GM23338 (cell line): ENCODE measurements at places on chromosomes 2 and 18. TPM values are rescaled to one million over a fixed set of nuclear protein-coding genes. Genes with fewer than 3 reads are reported as not detected.
A peak's percentile ranks its signal among the peaks of the same experiment; 100 is the strongest.

ZNF385B gene
- 3.1 and 4.6 TPM in 2 replicates for polyA plus RNA-seq

STPG4 gene
- not detected in 2 replicates for polyA plus RNA-seq

OXER1 gene
- polyA plus RNA-seq: 1.2 and 1.5 TPM in 2 replicates

MROH2A gene
- polyA plus RNA-seq: not detected in 2 replicates

GRCh38 chr2:172415157-172415864 lies 12.1 kb upstream of the ITGA6 start:
- no peaks in the 10 kb centered on the region for H3K27me3 ChIP-seq
- no peaks in the 10 kb centered on the region for H3K4me1 ChIP-seq
- H3K4me3 ChIP-seq: no peak overlapping the region
- H3K36me3 ChIP-seq: no peaks in the 10 kb centered on the region
- H3K27ac ChIP-seq: no peak overlapping the region

GRCh38 chr2:44969936-44970335 lies 28.4 kb downstream of the SIX3 start:
- 0 out of 2 replicates have a peak, but pooled peaks cover 4% of the 10 kb centered on the region for H3K27me3 ChIP-seq
- no peaks in the 10 kb centered on the region for H3K36me3 ChIP-seq
- H3K27ac ChIP-seq: no peak overlapping the region

DNA sequence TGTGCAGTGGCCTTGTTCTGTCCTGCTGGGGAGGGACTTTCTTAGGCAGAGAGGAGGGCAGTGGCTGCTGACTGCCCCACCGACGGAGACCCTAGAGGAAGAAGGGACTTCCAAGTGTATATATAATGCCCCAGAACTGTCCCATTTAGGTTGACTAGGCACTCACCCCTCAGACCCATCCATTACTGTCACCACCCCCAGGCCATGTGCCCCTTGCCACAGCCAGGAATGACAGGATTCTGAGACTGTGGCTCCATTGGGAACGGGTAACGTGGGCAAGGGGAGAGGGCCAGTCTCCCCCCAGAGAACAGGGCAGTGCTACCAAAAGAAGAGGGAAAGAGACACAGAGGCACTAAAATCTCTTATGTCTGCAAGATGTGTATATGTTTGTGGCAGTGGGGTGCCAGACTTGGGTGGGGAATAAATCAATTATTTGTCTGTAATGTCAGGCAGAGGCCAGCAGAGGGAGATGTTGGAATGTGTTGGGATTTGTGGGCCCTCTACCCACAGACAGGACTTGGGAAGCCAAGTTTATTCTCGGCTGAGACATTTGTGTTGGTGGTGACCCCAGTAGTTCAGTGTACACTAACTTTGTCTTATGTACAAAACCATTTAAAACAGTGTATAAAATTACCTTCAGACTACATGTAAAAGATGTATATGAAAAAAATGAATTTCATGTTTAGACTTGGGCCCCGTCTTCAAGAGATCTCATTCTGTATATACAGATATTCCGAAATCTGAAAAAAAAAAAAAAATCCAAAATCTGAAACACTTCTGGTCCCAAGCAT lies 24.0 kb upstream of the TMEM37 start:
- H3K27me3 ChIP-seq: no peaks in the 10 kb centered on the region
- no peaks in the 10 kb centered on the region for H3K36me3 ChIP-seq
- H3K27ac ChIP-seq: no peak overlapping the region
- no peaks in the 10 kb centered on the region for H3K4me1 ChIP-seq

KRCC1 gene
- polyA plus RNA-seq: 12.5 and 12.8 TPM in 2 replicates

CYP27C1 gene
- 1.1 and 1.8 TPM in 2 replicates for polyA plus RNA-seq

- no peak overlapping the region for H3K4me3 ChIP-seq
- no peaks in the 10 kb centered on the region for H3K27me3 ChIP-seq
- H3K4me1 ChIP-seq: no peaks in the 10 kb centered on the region
- H3K36me3 ChIP-seq: no peaks in the 10 kb centered on the region; the same call in 1 of the 2 replicates
- no peak for DNase-seq
- 0 out of 2 replicates have a peak overlapping the region, but pooled peaks have one; percentile 16 for H3K27ac ChIP-seq
These were observed 32.1 kb downstream of the CLASP1 start for GRCh38 chr2:121617042-121617599.

CYB5A gene
- polyA plus RNA-seq: 274 and 283 TPM in 2 replicates

ADCYAP1 gene
- 0.09 TPM in 1 of 2 replicates, not detected in the other for polyA plus RNA-seq

DNA sequence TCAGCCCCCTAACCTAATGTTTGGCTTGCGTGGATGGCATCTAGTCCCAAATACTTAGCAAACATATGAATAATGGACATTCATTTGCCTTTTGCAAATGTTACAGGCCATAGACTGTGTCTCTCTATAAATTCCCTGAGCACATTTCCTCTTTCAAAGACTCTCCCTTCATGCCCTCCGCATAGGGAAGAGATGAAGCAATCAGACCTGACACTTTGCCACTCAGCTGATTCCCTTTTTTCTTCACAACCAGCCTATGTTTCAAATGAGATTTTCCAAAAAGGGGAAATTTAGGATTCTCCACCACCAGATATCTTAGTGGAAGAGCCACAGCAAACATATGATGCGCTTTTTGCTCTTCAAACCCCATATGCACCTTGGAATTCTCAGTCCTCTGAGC lies 453.7 kb downstream of the STK39 start:
- no peak for DNase-seq
- no peak overlapping the region for H3K4me3 ChIP-seq
- H3K27me3 ChIP-seq: no peaks in the 10 kb centered on the region

DNA sequence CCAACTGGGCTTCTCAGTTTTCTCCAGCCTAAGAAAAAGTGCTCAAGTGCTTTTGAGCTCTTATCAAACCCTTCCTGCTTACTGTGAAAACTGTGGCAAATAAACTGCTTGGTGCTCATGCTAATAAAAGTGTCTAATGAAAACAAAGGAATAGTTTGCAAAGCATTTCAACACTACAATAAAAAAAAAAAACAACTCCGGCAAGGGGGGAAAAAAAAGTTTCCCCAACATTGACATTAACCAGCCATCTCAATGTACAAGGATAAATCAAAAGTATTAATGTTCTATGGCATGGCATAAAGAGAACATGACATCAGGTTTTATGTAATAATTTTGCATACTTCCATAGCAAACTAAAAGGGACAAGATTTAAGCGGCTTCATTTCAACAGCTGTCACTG lies 14.7 kb upstream of the STPG4 start:
- peaks cover 20% of the 10 kb centered on the region; the same call in 1 of the 2 replicates for H3K36me3 ChIP-seq
- no peak for DNase-seq
- no peak overlapping the region for H3K27ac ChIP-seq
- H3K4me3 ChIP-seq: no peak overlapping the region

DNA sequence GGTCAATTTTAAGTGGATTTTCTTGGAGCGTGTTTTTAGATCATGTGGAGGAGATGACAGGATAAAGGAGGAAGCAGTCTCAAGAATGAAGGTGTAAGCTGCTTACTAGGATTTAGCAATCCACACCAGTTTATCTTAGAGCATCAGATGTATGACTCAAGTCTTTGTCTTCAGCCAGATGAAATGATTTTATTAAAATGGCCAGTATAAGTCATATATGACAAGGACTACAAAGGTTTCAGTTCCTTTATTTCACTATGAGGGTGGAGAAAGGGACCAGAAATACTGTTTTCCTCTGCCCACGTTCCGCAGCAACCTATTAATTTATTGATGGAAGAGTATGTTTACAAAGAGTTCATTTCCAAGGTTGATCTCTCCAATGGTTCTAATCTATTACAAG lies 970.5 kb upstream of the SLC39A10 start:
- no peak overlapping the region for H3K4me3 ChIP-seq
- H3K27ac ChIP-seq: no peak overlapping the region
- H3K27me3 ChIP-seq: no peaks in the 10 kb centered on the region
- H3K36me3 ChIP-seq: no peaks in the 10 kb centered on the region

DNA sequence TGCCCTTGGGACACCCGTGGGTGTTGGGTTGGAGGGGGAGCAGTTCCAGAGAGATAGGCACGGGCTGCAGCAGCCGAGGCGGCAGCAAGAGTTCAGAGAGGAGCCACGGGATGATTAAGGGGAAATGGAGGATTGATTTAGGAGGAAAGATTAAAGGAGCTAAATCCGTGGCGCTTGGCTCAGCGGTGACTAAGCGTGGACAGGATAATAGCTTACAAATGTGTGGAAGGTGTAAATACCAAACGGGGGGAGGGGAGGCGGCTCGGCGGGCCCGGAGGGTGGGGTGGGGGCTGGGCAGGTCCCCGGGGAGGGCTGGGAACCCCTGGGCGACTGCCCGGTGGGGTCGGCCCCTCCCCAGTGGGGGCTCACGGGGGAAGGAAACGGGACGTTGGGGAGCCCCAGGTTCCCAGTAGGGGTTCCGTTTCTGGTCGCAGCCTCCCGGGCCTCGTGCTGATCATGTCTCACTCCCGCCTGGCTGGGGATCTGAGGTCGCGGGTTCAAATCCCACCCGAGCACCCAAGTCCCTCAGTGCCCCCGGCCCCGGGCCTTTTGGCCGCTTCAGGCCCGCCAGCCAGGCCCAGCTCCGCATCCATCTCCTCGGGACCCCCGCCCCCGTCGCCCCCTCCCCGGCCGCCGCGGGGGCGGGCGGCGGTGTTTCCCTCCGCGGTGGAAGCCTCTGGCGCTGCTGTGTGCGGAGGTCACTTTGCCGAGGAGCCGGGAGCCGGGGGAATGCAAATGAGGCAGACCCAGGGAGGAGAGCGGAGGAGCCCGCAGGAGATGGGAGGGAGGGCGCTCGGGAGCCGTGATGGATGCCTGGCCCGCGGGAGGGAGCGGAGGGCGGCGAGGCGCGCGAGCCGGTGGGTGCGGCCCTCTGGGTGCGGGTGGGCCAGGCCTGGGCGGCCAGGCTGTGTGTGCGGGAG lies 8.1 kb downstream of the ASIC4 start:
- H3K36me3 ChIP-seq: no peaks in the 10 kb centered on the region
- H3K4me1 ChIP-seq: peaks cover 29% of the 10 kb centered on the region
- peak; percentile 92 for DNase-seq
- H3K27me3 ChIP-seq: peaks cover 29% of the 10 kb centered on the region

GRCh38 chr2:128530025-128530573 lies 211.4 kb upstream of the HS6ST1 start:
- no peaks in the 10 kb centered on the region for H3K27me3 ChIP-seq
- no peaks in the 10 kb centered on the region for H3K4me1 ChIP-seq
- no peak overlapping the region for H3K4me3 ChIP-seq
- no peaks in the 10 kb centered on the region for H3K36me3 ChIP-seq
- no peak for DNase-seq
- no peak overlapping the region for H3K27ac ChIP-seq

DNA sequence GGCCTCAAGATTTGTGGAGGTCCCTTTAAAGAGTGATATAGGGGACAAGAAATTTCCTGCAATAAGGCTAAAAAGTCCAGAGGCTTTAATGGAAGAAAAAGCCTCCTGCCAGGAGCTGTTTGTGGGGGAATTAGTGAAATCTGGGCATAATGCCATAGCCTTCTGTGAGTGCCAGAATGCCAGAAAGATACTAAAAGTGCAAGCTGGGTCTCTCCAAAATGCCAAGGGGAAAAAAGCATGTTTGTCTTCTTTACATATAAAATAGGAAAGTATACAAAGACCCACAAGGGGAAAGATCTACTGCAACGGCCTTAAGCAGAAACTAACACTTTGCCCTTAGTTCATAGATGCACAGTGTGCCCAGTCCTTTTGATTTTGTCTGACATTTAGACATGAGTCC lies 647.7 kb upstream of the ZNF804A start:
- H3K4me1 ChIP-seq: no peaks in the 10 kb centered on the region
- no peak overlapping the region for H3K4me3 ChIP-seq
- no peak for DNase-seq
- no peak overlapping the region for H3K27ac ChIP-seq
- no peaks in the 10 kb centered on the region for H3K27me3 ChIP-seq

GRCh38 chr2:229832510-229832898 lies 89.3 kb downstream of the TRIP12 start:
- peaks cover 9% of the 10 kb centered on the region; the same call in 1 of the 2 replicates for H3K36me3 ChIP-seq
- H3K4me3 ChIP-seq: no peak overlapping the region
- H3K27ac ChIP-seq: no peak overlapping the region
- no peak for DNase-seq
- H3K4me1 ChIP-seq: no peaks in the 10 kb centered on the region

- no peaks in the 10 kb centered on the region for H3K27me3 ChIP-seq
- no peak overlapping the region for H3K4me3 ChIP-seq
- H3K36me3 ChIP-seq: no peaks in the 10 kb centered on the region
- peaks cover 7% of the 10 kb centered on the region; the same call in 1 of the 2 replicates for H3K4me1 ChIP-seq
- no peak for DNase-seq
These were observed 1.6 kb downstream of the PDCD1 start for GRCh38 chr2:241857041-241857541.

MARCO gene
- not detected in 2 replicates for polyA plus RNA-seq

DNER gene
- 4.7 and 5.6 TPM in 2 replicates for polyA plus RNA-seq

GRCh38 chr18:38948436-38948835 lies 1382.8 kb upstream of the CELF4 start:
- H3K27ac ChIP-seq: no peak overlapping the region
- H3K27me3 ChIP-seq: no peaks in the 10 kb centered on the region
- no peak for DNase-seq
- peaks cover 6% of the 10 kb centered on the region for H3K36me3 ChIP-seq
- H3K4me3 ChIP-seq: no peak overlapping the region

- no peak overlapping the region for H3K27ac ChIP-seq
- no peak for DNase-seq
- no peaks in the 10 kb centered on the region for H3K36me3 ChIP-seq
- H3K4me1 ChIP-seq: peaks cover 10% of the 10 kb centered on the region; the same call in 1 of the 2 replicates
These were observed 5.8 kb upstream of the PAX8 start for GRCh38 chr2:113284476-113284875.

GDF7 gene
- polyA plus RNA-seq: 0.16 and 0.19 TPM in 2 replicates

DNA sequence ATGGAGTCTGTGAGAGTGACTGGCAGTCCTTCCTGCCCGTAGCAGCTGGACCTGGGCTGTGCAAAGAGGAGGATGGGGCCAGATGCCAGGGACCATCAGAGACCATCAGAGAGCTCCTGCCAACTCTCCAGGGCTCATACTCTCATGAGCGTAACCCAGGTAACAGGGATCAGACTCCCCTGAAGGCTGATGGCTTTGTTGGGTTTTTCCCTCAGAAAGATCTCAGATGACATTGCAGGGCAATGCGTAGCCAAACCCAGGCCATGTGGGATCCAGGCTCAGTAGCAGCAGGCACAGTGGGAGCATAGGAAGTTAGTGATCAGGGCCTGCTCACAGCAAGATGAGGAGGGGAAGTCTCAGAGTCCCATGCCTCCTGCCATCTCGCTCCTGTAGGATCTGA lies 218.0 kb downstream of the LOXHD1 start:
- H3K27me3 ChIP-seq: no peaks in the 10 kb centered on the region
- H3K36me3 ChIP-seq: no peaks in the 10 kb centered on the region
- H3K4me1 ChIP-seq: no peaks in the 10 kb centered on the region; the same call in 1 of the 2 replicates
- no peak overlapping the region for H3K4me3 ChIP-seq
